ENCODE measurements at places on chromosomes 2 and 18.

GRCh38 chr2:241108271-241109209 is 6.5 kb upstream of the MTERF4 start:
- DNase-seq: no peak

- no peak for DNase-seq
Measured at GRCh38 chr2:69694894-69695849, 46.8 kb upstream of the ANXA4 start.

GRCh38 chr18:28789502-28789901 is 612.6 kb upstream of the CDH2 start:
- no peak for DNase-seq

GRCh38 chr2:102256276-102256675 is 55.1 kb upstream of the IL1RL1 start:
- DNase-seq: no peak

GRCh38 chr2:2777213-2777612 is 446.1 kb upstream of the MYT1L start:
- DNase-seq: no peak

DNA sequence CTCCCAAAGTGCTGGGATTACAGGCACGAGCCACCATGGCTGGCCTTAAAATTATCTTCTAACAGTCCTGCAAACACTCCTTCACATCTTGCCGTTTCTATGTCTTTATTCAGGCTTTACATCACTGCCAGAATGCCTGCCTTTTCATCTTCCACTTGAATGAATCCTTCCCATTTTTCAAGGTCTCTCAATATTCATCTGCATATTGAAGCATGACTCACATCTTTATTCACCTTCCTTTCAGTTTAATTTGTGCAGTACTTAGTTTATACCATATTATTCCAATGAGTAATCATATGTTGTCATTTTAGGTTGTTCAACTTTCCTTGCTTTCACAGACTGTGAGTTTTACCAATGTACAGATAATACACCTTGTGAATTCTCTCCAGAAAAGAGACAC is 510.1 kb upstream of the PIK3C3 start:
- DNase-seq: no peak

DNA sequence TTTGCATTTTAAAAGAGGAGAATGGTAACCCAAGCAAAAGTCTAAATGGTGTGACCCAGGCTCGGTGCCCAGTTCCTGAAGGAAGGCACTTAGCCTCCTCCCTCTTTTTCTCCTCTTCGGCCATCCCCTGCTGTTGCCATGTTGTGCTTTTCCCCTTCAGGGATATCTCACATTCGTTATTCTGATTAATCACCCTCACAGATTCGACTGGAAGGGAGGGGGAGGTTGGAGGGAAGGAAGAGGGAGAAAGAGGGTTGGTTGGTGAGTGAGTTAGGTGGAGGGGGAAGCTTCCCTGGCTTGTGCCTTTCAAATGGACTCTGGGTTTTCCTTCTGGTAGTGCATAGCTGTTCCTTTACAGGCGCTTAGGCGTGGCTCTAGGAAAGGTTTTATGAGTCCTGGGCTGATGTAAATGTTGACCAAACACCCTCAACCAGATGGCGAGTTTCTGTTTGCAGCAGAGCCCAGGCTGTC is 39.0 kb upstream of the LYPD6B start:
- DNase-seq: no peak

- DNase-seq: no peak
Measured at GRCh38 chr2:64760128-64760527, 106.4 kb upstream of the SERTAD2 start.

DNA sequence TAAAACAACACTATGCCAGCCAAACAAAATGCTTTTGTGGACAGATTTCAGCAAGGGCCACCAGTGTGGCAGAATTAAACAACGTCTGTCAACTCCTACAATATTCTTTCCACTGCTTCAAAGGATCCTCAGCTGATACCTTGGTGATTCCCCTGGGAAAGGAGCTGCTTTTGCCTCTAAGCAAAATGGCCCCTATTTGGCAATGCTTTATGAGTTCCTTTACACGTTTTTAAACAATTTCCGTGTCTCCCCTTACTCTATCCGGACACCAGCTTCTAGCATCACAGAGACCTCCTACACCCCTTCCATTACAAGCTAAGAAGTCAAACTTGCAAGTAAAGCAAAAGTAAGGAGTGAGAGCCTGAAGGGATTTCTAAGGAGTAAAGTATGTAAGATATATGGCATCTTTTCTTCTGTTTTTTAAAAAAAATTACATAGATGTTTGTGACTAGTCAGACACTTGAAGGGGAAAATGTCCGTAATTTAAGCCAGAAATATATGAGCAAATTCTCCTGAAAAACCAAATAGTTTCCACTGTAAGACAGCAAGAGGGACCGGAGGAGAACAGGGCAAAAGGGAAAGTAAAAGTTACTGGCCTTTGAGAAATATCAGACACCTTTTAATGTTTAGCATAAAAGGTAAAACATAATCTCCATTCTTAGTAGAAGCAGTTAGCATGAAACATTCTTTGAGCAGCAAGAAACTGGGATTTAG is 1.9 kb downstream of the SOS1 start:
- no peak for DNase-seq

DNA sequence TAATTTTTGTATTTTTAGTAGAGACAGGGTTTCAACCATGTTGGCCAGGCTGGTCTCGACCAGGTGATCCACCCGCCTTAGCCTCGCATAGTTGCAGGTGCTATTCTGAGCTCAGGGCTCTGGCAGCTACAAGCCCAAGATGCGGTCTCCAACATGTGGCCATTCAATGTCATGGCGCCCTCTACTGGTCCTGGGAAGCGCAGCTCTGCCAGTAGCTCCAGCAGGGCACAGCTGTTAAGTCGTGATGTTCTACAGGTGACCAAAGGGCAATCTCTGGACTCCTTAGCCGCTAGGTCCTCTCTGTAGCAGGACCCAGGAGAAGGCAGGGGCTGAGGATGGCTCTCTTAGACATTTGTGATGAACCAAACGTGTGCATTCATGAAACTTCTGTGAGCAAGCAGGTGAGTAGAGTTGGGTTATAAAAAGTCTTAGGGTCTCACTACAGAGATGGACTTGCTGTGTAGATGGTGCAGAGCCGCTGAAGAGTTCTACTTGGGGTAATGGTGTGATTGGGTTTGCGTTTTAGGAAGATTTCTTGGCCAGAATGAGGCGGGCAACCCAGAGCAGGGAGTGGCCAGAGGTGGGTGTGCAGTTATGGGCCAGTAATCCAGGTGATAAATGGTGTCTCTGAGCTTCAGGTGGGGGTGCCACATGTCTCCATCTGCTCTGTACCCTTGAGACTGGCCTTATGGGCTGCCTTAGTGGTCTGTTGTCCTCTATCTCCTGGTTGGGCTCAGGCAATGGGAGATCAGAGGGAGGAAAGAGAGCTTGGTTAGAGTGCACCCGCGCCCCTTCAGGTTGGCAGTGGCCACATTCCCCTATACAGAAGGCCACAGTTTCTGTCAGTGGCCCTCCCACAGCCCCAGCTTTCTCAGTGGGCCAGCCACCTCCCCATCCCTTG is 31.0 kb downstream of the IL37 start:
- no peak for DNase-seq

DNA sequence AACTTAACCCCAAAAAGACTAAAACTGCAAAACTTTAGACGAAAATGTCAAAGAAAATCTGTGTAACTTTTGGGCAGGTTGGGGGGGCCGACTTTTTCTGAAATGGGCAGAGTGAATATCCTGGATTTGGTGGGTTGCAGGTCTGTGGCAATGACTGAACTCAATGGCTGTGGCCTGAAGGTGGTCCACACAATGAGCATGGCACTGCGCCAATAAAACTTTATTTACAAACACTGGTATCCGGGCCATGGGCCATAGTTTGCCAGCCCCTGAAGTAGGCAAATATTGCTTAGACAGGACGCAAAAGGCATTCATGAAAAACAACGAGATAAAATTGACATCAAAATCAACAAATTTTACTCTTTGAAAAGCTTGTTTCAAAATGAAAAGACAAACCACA is 66.2 kb downstream of the RTP5 start:
- DNase-seq: no peak
